ENCODE measurements at places on chromosomes 5 and 9.
A peak's percentile ranks its signal among the peaks of the same experiment; 100 is the strongest.

- no peak for DNase-seq
Observed at GRCh38 chr9:91162311-91162710, 199.4 kb downstream of the AUH start.

GRCh38 chr5:176446028-176446665 is 2.0 kb upstream of the FAF2 start:
- no peak for DNase-seq

GRCh38 chr5:40575921-40576320 is 103.8 kb upstream of the PTGER4 start:
- DNase-seq = no peak

DNA sequence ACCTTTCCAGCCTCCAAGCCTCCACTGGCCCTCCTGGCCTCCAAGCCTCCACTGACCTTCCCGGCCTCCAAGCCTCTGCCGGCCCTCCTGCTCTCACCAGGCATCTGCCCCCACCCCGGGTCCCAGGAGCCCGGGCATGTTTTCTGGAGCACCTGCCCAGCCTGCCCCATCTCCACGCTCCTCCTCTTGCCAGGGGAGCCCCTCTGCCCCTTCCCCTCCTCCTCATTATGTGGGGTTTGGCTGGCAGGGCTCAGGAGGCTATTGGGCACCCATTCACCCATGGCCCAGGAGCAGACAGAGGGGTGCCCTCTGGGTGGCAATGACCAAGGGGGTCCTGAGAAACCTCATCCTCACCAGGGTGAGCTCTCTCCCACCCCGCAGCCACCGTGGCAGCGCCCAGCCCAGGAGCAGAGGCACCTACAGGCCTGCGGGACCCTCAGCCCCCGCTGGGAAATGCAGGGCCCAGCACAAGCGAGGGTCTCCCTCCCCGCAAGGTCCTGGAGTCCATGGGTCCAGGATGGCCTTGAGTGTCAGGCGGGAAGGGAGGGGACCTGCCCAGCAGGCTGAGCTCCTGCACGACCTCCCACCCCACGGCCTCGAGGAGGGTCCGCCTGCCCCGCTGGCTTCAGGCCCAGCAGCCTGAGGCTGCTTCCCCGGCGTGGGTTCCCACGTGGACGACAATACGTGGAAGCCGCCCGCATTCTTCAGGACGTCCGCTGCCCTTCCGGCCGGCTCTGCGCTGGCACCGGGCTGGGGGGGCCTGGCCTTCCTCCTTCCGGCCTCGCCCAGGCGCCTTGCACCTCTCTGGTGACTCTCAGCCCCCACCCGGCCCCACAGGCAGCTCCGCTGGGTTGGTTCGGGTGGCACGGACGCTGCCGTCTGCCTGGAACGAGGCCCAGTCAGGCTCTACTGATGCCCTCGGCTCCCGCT is 51.4 kb upstream of the NRARP start:
- DNase-seq = no peak

DNA sequence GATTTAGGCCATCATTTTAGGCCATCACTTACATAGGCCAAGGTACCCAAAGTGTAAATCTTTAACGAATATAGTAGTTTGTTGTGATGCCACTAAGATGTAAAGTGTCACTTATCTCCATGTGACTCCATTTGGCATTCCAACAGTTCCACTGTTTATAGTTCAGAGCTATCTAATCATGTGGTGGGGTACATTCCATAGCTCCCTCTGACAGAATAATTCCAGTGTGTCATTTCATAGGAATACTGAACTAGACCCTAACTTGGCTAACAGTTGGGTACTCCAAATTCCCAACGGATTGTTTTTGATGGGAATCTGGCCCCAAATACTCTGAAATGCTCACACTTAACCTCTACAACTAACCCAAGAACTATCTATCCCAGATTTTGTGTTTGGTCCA is 76.7 kb upstream of the FST start:
- DNase-seq = no peak

GRCh38 chr5:145531038-145531734 is 304.0 kb downstream of the PRELID2 start:
- DNase-seq = no peak

GRCh38 chr9:75979362-75979761 is 88.9 kb downstream of the PCSK5 start:
- peak; percentile 23 for DNase-seq

DNA sequence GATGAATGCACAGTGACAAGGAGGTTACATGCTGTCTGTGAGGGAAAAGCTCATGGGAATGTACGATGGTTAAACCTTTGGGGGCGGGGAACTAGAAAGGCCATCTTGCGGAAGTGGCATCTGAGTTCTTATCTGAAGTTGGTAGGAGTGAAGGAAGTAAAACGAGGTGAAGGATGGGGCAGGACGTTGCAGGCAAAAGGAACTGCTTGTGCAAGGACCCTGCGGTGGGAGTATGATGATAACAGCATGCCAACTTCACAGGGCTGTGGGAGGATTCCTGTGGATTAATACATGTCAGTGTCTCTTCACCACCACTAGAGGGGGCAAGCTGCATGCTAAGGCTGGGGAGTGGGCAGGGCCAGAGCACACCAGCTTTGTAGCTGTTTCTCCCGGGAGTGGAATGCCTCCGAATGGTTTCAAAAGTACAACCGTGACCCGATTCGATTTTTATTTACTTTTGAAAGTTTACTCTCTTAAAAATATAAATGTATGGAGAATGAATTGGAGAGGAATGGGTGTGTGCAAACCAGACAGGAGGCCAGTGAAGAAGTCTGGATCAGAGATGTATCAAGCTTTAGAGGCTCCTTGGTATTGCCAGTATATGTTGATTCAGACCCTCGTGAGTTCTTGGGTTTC is 62.5 kb downstream of the CYFIP2 start:
- DNase-seq = peak; percentile 46

- no peak for DNase-seq
Observed at GRCh38 chr9:131915181-131915580, 164.5 kb downstream of the MED27 start.

Data from NCI-H526 treated with DMSO at 0.1 percent for 48 hours (cell line).